ENCODE measurements at places on chromosomes 16 and 17.

DNA sequence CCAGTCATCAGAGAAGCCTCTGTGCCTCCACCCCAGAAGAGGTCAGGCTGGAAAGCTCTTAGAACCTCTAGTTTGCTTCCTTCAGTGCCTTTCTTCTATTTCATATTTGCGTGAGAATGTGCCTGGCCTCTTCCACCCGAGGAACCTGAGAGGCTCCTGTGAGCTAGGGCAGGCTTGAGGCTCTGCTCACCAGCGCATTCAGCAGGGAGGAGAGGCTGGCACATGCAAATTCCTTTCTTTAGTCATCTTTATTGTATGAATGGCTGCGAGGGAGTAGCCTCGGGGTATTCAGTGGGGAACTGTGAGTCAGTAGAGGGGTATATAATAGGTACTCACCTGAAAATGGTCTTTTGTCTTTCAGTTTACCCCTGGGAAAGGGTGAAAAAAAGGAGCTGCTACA lies 268.3 kb downstream of the ABCC12 start:
- DNase-seq, result no peak

- no peak for DNase-seq
Observed at GRCh38 chr17:32833076-32833475, 43.8 kb downstream of the MYO1D start.

DNA sequence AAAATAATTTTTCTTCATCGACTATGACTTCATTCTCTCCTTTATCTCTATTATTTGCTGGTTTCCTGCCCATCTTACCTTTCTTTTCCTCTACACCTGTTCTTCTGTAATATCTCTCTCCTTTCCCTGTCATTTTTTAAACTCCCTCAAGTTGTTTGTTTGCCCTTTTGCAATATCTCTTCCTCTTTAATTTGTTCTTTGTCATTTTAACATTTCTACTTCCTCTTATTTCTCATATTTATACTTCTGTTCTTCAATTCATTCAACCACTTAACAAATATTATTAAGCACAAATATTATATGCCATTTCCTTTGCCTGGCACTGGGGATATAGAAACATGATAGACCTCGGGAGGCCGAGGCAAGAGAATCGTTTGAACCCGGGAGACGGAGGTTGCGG lies 22.6 kb downstream of the MAP3K3 start:
- no peak for DNase-seq

- DNase-seq, result no peak
Observed at GRCh38 chr17:67785504-67785903, 39.8 kb upstream of the BPTF start.

- peak; percentile 34 for DNase-seq
Observed at GRCh38 chr17:65231662-65232335, 94.6 kb downstream of the RGS9 start.

DNA sequence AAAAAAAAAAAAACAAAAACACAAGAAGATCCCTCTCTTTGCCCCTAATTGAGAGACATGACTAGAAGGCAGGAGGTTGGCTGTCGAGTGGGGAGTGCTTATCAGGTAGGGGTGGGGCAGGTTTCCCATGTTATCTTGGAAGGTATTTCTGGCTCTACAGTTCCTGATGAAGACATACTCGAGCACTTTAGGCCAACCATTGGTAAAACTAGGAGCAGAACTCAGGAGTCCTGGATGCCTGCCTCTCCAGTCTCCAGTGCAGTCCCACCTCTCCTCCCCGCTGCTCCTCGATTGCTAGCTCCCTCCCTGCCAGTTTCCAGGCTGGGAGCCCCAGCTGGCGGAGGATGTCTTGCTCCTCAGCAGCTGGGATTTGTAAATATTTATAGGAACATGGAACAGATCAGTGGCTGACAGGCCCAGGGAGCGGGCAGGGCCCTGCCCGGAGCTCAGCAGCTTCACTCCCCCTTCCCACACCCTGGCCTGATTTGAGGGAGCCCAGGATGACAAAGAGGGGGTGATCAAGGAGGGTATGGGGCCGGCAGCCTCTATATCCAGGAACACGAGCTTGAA lies 11.4 kb upstream of the C1QL1 start:
- DNase-seq, result no peak

GRCh38 chr17:59810894-59811153 lies 81.9 kb downstream of the TUBD1 start:
- DNase-seq, result no peak

DNA sequence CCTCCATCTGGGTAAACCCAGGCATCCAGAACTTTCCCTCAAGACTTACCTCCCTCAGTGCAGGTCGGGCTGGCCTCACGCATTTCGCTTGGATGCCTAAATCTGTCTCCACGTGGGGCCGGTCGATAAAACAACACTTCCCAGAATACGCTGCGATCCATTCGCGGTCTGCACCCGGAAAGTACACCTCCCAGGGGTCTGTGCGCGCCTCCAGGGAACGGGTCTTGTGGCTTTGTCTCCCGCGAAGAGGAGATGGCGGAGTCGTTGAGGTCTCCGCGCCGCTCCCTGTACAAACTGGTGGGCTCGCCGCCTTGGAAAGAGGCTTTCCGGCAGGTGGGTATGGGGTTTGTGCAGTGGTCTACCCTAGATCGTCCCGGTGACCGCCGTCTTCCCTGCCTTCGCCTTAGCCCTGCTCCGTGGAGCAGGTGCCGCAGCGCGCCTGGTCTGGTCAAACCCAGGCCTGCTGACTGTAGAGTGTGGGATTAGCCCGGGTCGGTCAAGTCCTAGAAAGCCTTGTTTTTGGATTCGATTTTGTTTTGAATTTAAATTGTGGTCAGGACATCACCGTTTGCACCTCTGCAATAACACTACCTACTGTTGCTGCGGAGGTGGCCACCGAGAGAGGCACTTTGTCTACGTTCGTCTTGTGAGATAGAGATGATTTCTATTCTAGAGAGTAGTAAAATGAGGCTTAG lies at the start of gene RPAIN:
Gene RPAIN (plus strand): TSS at position 224 of the 695 bp plus-strand sequence. CDS start 29 bp downstream, at position 253.
- DNase-seq, result peak; percentile 83

- DNase-seq, result no peak
Observed at GRCh38 chr17:64229815-64230728, 33.0 kb downstream of the TEX2 start.

DNA sequence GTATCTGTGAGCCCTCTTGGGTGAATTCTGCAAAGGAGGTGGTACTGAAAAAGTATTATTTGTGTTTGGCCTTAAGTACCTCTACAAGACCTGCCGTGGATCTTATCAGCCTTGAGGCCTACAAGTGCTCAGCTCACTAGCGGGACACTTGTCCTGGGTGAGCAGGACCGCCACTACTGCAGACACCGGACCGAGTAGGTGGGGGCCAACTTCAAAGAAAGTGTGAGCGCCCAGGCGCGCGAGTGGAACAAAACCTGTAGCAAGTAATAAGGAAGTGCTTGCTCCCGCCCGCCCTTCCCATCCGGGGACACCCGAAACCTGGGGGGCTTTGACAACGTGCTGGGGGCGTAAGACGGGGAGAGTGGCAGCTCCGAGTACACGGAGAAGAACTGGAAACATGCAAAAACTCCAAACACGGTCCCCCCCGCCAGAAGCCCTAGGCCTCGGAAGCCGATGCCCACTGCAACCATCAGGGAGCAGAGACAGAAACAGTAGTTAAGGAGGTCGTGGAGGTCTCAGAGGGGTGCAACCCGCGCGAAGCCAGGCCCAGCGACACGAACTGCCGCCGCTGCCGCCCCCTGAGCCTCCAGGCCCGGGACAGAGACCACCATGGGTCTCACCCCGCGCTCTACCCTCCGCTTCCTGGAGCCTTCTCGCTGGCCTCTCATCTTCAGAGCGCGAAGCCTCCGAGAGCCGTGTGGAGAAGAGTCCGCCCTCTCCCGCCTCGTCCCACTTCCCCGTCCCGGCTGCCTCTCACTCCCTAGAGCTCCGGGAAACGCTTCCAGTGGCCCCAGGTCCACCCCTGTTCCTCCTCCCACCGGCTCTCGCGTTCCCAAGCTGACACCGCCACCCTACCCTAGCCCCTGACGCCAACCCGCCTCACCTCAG lies 537 bp downstream of the CNOT1 start:
- peak; percentile 44 for DNase-seq

- no peak for DNase-seq
Observed at GRCh38 chr17:69506489-69506888, 92.0 kb downstream of the MAP2K6 start.

DNA sequence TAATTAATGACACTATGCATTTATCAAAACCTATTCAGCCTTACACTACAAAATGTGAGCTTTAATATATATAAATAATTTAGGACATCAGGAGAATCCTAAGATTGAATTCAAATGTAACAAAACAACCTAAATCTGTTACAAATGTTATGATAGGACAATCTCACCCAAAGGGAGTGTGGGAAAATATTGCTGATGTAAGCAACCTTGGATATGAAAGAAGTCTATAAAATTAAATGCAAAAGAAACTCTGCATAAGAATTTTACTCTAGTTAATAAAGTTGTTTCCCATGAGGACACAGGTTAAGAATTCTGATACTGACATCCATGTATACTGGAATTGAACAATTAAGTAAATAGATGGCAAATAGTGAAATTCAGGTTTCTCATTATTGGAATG lies 424.5 kb upstream of the MON1B start:
- DNase-seq, result no peak

- DNase-seq, result no peak
Observed at GRCh38 chr17:14225254-14225980, 11.2 kb downstream of the CDRT15 start.

DNA sequence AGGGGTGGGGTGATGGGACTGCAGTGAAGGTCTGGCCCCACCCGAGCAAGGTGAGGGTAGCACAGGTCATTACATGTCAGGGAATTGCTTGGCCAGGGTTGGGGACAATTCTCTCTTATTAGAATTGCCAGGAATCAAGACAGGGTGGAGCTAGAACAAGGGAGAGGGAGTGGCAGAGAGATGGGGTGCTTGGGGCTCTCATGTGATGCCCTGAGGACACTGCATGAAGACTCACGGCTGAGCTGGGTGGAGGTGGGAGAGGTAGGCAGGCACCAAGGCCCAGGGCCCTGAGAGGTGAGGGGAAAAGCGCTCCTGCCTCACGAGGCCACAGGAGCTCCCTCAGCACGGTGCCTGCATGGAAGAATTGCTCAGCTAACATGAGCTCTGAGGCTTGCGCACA lies 3.6 kb downstream of the DPEP1 start:
- no peak for DNase-seq

DNA sequence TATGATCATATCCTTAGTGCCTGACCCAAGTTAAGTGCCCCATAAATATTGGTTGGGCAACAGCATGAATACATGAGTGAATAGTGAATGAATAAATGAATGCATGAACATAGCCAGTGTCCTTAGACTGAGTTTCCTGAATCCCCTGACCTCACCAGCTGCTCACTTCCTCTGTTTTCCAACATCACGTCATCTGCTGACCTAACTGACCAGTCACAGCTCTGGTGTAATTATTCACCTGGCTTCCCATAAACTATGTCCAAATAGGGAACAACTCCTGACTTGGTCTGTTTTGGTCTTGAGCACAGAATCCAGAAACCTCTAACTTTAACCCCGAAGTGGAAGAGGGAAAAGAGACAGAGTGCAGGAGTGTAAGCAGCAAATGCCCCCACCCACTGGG lies 83.4 kb downstream of the ASIC2 start:
- DNase-seq, result no peak

DNA sequence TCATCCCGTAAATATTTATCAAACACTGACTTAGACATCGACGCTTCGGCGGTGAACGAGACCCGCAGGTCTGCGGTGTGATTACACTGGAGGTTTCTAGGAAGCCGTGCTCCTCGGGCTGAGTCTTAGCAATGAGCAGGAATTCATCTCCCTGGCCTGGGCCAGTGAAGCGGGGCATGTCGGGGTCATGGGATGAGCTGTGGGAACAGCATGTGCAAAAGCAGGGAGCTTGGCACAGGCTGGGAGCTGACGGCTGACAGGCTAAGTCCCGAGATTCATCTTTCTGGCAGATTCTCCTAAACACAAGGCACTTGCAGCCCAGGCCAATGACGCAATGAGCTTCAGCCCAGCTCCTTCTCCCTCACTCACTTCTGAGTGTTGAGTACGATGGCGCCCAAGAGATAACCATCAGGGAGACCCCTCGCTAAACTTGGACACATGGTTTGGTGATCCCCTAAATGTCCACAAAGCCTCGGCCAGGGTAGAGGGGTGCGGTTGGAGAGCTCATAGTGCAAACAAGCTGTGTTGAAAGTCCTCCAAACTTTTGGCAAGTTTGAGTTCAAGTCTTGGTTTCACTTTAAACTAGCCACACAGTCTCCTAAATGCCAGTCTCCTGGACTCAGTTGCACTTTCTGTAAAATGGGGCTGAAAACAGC lies 12.8 kb downstream of the CRISPLD2 start:
- DNase-seq, result no peak

DNA sequence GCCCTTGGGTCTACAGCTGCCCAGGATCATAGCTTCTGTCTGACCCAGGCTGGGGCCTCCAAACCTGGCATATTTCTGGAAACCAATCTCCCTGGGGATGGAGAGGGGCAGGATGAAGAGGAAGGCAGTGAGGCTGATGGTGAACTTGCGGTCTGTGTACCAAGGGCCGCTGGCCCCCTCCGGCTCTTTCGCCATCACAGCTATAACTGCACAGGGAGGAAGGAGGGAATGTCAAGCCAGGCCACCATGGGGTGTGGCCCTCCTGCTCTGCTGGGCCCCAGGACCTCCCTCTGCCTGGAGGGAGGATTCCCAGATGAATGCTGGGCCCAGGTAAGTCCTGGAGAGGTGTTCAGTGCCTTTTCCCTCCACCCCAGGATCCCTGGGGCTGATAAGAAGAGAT lies 6.3 kb downstream of the SLC38A7 start:
- DNase-seq, result no peak

DNA sequence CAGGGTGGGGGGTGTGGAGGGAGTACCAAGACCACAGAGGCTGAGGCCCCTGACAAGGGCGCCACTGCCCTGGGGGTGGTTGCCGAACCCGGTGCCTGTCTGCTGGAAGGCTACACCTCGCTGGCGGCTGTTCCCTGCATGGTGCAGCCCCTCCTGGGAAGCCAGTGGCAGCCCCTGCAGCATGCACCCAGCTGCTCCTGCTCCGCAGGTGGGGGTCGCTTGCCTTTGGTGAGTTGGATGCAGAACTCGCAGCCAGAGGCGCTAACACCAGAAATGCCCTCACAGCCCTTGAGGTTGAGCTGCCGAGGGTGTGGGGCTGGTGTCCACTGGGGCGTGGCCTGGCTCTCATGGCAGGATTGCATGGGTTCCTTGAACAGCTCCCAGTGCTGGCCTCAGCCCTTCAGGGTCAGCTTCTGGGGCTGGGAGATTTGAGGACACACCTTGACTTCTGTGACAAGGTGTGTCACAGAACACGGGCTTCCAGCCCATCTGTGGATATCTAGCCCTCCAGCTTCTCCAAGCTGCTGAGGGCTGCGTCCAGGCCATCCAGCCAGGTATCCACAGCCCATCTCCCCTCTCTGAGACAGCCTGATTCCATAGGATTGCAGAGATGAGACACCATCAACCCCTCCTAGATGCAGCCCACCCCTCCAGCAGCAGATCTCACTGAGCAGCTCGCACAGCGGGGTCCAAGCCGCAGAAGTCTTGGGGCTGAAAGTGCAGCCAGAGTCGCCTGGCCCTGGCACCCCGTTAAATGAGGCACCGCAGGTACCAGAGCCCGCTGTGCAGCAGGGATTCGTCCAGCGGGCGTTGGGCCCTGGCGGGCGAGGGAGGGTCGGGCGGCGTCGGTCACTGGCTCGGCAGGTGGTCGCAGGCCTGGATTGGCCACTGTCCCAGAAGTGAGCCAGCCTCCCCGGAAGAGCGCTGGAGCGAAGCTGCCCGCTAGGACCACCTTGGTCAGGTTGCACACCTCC lies 586.3 kb downstream of the KCNJ18 start:
- DNase-seq, result no peak

Data from CD4-positive, alpha-beta T cell treated with Interleukin-6 at 100 ng/mL for 8 hours (primary cell).